ENCODE measurements at places on chromosomes 12 and 14.

GRCh38 chr14:46581036-46581671 is 70.4 kb downstream of the RPL10L start:
- DNase-seq: no peak

GRCh38 chr14:69287098-69288010 is 27.4 kb downstream of the GALNT16 start:
- DNase-seq: no peak

GRCh38 chr12:109775172-109775881 is 57.9 kb downstream of the TRPV4 start:
- peak; percentile 59 for DNase-seq

DNA sequence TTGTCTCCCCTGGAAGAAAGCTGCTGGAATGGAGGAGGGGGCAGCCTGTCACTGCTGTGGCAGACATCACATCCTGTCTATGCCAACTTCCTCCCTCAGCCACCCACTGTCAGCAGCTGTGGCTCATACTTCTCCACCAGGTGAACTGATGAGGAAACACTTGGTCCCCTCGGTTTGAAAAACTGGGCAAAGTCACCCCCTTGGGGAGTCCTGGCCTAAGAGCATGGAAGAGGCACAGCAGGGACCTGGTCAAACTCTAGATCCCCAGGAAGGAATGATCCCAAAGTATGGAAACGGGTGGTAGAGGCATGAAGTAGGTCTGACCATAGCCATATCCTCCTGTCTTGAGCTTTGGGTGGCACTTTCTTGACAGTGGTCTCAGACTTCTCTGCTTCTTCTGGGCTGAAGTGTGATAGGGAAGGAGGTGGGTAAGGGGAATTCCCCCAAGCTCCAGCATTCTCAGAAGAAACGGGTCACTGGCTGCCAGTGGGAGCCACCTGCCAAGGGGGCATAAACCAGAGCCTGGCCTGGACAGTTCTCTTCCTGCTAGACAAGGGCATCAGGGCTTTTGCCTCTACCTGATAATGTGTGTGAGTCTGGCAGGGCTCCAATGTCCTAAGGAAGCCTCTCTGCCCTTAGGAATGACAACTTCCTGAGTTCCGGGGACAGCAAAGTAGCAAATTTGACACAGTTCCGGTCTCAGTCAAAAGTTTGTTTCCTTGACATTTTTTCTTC is 36.0 kb downstream of the FMNL3 start:
- no peak for DNase-seq

DNA sequence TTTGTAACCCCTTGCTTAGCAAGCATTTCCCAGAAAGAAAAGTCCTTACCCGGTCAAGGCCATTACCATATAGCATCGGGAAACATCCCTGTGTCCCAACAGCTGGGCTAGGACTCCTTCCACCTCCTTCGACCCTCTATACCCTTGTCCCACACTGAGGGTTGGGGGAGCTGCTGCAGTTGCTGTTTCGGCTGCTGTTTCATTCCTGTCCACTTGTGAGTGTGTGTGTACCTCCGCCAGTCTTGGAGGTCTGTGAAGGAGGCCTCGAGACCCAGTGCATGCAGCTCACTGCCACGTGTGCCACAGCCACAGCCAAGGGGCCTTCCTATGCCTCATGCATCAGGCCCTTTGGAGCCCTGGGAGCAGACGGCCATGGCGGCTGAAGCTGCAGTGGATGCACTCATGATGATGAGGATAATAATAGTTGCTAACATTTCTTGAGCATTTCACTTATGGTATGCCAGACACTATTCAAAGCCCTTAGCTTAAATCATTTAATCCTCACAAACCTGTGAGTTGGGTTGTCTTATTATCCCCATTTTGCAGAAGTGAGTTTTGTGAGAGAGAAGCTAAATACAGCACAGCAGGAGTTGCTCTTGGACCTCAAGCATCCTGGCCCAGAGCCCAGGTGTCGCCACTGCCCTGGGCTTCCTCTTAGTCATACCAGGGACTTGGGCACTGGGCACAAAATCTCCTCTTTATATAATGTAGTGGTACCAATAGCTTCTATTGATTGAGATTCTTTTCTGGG is 156.5 kb downstream of the PRKCH start:
- DNase-seq: peak; percentile 31

DNA sequence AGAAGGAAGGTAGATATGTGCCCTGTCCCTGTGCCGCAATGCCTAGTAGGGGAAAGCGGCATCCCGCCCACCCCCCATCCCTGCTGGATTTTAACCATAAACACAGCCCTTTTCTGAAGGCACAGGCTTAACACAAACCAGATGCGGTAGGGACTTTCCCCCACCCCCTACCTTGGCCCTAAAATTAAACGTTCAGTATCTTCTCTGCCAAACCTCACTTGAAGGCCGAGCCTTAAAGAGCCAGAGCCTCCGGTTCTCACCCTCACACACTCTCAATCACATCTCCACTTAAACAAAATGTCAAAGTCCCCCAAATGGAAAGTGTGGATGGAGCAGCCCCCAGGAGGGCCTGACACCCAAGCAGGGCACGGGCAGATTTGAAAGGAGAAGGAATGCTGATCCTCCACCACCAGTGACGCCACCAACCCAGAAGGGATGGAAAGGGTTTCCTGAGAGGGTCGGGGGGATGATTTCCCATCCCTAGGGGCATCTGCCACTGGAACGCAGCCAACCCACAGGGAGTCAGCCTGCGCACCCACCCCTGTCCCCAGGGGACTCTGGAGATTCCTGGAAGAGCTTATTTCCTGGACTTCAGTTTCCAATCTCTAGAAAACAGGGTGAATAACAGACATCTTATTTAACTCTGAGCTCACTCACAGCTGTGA is 26.4 kb downstream of the ACTN1 start:
- peak; percentile 65 for DNase-seq

- DNase-seq: no peak
Observed at GRCh38 chr14:91371011-91371989, 46.3 kb downstream of the CCDC88C start.

GRCh38 chr14:87331991-87332390 is 661.0 kb downstream of the GALC start:
- peak; percentile 79 for DNase-seq

DNA sequence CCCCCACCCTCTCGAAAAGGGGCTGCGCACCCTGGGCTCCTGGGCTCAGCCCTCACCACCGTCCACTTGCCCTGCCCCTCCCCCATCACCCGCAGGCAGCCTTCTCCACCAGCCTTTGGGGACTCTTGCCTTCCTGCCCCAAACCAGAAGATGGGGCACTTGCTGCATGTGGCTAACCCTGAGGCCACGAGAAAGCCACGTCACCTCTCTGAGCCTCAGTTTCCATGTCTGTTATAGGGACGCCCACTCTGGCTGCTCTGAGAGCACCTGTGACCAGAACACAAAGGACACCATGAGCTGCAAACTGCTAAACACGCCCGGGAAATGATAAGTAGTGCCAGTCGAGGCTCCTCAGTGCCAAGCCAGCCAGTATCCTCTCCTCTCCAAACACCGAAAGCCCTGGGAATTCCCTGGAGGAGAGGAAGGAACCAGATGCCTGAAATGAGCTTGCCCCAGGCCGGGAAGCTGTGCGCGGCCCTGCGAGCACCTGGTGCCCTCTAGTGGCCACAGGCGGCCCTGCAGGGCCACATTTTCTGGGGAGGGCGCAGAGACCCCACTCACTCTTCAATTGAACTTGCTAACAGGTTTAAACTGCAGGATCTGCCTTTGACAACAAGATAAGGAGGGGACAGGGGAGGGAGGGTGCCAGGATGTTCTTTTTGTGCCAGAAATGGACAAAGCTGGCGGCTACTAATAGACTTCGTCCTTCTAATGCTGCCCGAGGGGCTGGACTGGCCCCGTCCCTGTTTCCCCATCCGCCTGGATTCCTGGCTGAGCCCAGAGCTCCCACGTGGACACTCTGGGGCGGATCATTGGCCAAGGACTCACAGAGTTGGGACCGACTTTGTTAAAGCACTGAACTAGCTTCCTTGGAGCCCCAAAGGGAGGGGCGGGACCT is 10.2 kb upstream of the SERPINA9 start:
- peak; percentile 18 for DNase-seq

GRCh38 chr12:126095748-126096510 is 1030.7 kb downstream of the AACS start:
- no peak for DNase-seq

GRCh38 chr12:123427036-123427769 is 9.3 kb downstream of the RILPL2 start:
- DNase-seq: no peak

All from HCEC 1CT (cell line).